ENCODE measurements at places on chromosomes 3 and 15.
A peak's percentile ranks its signal among the peaks of the same experiment; 100 is the strongest.

GRCh38 chr15:69992348-69992747 lies 105.4 kb downstream of the TLE3 start:
- DNase-seq = no peak

DNA sequence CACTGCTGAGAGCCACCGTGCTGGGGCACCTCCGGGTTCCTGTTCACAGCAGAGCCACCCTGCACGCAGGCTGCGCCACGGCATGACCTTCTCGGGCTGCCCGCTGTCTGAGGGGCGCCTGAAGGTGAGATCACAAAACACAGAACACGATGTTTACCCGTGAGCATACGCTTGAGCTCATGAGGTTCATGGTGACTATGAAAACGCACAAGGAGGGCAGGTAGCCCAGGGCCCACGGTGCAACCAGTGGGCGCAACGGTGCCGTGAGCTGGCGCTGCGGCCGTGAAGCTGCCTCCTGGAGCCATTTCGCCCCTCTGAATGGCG lies 36.1 kb downstream of the KLHL25 start:
- DNase-seq = no peak

DNA sequence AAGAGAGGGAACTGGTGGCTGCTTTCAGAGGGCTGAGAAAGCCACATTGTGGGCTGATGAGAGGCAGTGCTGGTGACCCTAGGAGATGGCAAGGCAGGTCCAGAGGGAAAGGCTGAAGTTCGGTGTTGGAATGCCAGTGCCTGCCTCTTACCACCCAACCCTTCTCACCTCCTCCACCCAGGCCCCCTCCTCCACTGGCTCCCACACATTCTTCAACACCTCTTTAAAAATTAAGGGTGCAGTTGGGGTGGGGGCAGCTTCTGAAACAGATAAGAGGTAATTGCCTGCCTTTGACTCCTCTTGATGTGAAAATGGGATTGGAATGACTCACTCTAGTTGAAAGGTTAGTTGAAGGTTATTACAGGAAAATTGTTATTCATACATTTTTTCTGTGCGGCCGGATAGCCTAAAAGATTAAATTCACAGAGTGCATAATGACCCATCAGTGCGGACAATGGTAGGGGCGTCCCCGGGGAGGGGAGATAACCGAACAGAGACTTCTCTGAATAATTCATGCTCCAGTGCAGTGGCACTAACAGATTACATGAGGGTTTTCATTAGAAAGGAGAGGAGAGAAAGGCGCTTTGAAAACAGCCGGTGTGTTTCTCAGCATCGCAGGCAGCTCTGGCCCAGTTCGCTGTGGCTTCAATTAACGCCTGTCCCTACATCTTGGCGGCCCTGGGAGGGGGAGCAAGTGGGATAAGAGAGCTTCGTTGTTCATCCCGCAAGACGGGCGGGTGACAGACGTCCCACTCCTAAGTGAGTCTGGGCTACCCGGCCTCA lies 212.4 kb downstream of the TLE3 start:
- DNase-seq = no peak

- DNase-seq = no peak
Observed at GRCh38 chr3:122947738-122948137, 79.8 kb downstream of the SEMA5B start.

GRCh38 chr3:5186858-5187155 lies 700 bp upstream of the EDEM1 start:
- no peak for DNase-seq

DNA sequence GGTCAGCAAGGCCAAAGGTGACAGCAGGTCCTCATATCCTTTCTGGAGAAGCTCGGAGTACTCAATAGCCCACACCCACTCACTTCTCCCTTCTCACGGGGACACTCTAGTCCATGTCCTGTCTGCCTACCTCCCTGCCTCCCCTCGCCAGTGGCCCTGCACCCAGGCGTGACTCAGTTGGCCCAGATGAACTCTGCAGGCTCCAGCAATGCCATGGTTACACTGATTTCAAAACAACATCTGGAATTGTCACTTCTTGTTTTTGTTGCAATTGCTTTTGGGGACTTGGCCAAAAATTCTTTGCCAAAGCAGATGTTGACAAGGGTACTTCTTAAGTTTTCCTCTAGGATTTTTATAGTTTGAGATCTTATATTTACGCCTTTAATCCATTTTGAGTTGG lies 13.0 kb downstream of the IL16 start:
- DNase-seq = no peak

- no peak for DNase-seq
Observed at GRCh38 chr3:447671-448070, 251.1 kb downstream of the CHL1 start.

GRCh38 chr15:57534281-57534680 lies 57.4 kb upstream of the MYZAP start:
- DNase-seq = no peak

DNA sequence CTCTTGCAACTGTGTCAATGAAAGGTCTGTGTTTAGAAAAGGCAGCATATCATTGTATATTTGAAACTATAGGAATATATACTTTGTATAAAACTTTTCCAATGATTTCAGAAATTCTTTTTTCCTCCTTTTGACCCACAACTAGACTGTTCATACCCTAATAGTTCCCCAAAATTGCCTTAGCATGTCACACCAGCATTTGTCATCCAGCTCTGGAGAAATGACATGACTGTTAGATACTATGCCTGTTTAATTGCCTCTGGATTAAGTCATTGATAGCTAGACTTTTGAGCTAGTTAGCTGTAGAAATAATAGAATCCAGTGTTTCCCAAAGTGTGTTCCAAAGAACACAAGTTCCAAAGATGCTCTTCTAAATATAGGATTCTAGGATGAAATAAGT lies 32.4 kb downstream of the B3GALNT1 start:
- no peak for DNase-seq

DNA sequence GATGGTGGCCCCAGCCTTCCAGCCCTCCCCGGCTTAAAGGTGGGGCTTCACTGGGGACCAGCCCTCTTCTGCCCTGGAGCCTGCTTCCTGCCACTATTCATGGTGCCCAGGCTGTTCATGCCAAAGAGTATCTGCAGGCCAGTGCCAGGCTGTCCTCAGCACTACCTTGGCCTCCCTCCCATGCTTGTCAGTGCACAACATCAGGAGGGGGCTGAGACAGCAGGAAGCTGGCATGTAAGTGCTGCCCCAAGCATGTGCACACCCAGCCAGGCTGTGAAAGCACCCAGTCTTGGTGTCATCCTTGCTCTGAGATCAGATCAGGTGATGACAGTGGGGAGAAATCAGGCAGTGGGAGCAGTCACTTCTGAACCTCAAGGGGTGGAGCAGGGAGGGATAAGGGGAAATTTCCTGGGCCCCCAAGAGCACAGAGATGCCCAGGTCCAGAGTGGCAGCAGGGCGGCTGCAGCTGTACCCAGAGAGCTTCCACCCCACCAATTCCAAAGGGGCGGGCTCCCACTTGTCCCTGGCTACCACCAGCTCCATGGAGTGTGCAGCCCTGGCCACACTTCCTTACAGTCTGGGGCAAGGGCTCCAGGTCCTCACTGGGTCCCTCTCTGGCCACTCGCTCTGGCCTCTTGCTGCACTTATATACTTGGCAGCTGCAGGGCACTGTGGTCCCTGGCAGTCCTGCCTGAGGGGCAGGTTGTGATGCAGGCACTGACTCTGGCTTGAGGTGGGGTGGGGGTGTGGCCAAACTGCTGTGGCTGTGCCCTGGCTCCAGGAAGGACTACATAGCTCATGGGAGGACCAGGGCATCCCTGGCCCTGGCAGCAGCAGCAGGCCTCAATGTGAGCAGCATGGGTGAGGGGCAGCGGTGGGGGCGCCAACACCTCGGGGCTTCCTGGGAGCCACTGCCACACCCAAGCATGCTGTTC lies 91.4 kb upstream of the TNFSF10 start:
- no peak for DNase-seq

- DNase-seq = no peak
Observed at GRCh38 chr3:131819381-131820055, 215.3 kb downstream of the CPNE4 start.

GRCh38 chr15:92847841-92848240 lies 52.3 kb upstream of the CHD2 start:
- DNase-seq = no peak

DNA sequence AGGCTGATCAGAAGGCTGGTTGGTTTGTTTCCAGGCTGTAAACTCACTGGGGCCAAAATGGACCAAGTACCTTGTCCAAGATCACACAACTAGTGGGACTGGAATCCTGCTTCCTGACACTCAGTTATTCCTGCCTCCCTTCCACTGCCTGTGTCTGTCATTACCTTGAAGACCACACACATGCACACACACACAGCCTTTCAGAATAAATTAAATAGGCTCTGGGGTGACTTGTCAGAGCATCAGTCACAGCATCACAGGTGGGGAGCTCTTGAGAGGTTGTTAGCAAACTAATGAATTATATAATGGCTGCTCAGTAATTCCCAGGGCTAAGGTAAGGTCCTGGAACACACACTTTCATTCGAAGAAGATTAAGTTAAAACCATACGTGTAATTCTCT lies 231.8 kb downstream of the UACA start:
- no peak for DNase-seq

DNA sequence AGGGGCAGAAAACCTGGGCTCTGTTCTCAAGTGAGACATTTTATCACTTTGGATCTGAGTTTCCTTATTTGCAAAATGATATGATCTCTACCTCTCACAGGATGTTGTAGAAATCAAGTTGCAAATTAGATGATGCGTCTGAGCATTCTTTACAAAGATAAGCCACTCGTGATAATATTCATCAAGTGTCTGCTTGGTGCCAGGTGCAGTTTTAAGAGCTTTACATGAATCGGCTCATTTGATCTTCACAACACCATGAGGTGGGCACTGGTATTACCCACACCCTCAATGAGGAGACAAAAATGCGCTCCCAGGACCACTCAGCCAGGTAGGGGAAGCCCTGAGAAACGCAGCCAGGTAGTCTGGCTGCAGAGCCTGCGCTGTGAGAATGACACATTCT lies 59.1 kb upstream of the CA12 start:
- no peak for DNase-seq

GRCh38 chr15:44366971-44367370 lies 60.5 kb upstream of the CTDSPL2 start:
- DNase-seq = no peak

DNA sequence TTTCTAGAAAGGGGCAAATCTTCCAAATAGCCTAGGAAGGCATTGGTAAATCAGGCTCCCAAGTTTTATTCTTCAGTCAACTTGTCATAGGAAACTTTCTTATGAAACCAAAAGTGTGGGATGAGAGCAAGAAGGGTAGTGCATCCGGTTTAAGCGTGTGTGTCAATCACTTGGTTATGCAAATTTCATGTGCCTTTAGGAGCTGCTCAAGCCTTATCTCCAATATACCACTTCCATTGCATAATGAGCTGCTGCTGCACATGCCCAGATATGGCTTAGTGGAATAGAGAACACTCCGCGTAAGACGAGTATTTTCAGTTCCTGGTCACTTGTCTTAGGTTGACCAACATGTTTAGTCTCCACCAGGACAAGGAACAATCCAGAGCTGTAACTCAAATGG lies 242.1 kb downstream of the CBLB start:
- DNase-seq = no peak

DNA sequence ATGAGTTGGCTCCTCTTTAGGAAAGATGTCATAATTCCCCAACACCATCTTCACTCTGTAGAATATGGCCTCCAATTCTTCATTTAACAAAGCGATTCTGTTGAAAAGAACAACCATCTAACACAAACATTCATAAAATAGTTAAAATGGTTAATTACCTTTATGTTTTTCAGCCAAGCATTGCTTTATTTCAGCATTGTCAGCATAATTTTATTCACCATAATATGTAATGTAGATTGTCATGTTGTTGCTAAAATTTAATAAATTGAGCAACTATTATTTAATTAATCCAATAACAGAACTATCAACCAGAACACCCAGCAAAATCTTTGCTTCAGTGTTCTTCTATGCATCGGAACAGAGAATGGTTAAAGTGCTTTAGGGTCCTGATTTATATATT lies 46.2 kb upstream of the EPHA3 start:
- no peak for DNase-seq

DNA sequence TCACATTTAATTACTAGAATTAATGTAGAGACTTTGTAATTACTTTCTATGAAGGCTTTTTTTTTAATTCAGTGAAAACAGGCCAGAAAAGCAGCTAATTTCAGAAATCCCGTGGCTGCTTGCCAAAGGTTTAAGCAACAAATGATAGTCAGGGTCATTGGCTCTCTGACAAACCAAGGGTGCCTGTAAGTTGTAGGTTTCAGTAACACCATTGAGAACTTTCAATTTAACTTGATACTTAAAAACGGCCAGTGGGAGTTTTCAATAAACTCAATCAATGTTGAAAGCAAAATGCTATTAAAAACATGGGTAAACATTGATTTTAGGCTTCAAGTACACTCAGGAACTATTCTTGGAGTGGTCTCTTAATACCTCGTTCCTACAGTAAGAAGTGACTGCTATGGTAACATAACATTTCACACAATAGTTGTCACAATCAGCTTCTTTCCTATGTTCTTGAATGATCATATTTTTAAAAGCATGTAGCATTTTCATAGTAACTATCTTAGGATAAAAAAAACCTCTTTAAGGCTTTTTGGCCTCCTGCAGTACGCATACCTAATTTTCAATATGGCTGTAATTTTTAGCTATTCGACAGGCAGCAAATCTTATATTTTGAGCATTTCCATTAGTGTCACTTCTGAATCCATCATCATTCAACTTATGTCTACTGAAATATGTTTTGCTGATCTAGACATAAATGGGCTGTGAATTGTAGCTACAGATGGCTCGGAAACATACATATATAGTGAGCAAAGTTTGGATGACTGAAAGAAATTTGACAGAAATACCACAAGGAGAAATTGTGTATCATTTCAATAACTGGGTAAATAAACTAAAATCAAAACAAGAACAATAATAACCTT lies 592.1 kb upstream of the GBE1 start:
- DNase-seq = no peak

- peak; percentile 30 for DNase-seq
Observed at GRCh38 chr3:52704611-52705437, 767 bp downstream of the GLT8D1 start.

DNA sequence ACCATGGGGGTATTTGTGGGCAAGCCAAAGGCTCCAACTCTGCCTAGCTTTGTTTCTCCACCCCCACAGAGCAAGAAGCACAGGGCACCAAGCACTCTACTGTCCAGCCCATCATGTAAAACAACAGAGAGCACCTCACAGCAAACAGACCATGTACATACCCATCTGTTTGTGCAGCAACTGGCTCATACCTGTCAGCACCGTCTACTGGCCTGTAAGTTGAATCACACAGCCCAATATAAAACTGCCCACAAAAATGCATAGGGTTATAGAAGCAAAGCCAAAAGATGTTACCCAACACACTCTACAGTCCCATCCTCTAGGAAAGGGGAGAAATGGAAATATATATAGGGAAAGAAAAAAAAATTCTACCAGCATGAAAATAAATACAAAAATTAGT lies 139.7 kb upstream of the CPNE4 start:
- DNase-seq = no peak

- DNase-seq = no peak
Observed at GRCh38 chr3:59425371-59425770, 375.5 kb upstream of the CFAP20DC start.

- DNase-seq = peak; percentile 51
Observed at GRCh38 chr15:60760646-60761504, 281.9 kb upstream of the ICE2 start.
